ENCODE measurements at places on chromosomes 16 and 17.
A peak's percentile ranks its signal among the peaks of the same experiment; 100 is the strongest.

- no peak for DNase-seq
Observed at GRCh38 chr16:71360378-71360777, 1.9 kb downstream of the CALB2 start.

- no peak for DNase-seq
Observed at GRCh38 chr16:49969091-49970030, 55.7 kb upstream of the CNEP1R1 start.

DNA sequence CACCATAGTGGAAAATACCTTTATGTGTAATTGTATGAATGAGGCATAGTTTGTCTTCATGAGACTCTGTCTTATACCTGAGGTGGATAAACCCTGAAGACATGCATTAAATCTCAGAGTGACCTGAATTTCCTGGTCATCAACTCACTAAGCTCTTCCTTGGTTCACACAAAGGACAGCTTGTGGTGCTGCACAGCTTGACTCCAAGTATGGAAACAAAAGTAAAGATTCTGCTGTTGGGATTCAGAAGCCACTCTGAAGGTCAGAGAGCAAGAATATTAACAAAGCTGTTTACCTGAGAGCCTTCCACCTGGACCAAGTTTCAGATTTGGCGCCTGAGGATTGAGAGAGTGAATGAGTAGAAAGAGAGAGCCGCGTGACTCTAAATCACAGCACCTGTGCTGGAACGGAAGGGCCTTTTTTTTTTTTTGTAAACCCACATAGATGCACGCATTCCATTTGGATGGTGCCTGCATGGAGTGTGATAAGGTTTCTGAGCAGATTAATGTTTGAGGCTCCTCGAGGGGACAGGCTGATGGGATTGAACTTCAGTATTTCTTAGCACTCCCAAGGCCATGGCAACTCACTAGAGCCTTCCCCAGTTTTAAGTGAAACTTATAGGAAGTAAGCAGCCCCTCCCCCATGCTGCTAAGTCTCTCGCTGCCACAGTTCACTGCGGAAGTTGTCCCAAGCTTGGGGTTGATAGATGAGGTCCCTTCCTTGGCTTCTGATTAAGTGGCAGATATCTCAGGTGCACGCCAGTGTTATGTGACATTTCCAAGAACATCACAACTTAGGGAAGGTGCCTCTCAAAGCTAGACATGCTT is 28.7 kb downstream of the CALB2 start:
- DNase-seq = no peak

DNA sequence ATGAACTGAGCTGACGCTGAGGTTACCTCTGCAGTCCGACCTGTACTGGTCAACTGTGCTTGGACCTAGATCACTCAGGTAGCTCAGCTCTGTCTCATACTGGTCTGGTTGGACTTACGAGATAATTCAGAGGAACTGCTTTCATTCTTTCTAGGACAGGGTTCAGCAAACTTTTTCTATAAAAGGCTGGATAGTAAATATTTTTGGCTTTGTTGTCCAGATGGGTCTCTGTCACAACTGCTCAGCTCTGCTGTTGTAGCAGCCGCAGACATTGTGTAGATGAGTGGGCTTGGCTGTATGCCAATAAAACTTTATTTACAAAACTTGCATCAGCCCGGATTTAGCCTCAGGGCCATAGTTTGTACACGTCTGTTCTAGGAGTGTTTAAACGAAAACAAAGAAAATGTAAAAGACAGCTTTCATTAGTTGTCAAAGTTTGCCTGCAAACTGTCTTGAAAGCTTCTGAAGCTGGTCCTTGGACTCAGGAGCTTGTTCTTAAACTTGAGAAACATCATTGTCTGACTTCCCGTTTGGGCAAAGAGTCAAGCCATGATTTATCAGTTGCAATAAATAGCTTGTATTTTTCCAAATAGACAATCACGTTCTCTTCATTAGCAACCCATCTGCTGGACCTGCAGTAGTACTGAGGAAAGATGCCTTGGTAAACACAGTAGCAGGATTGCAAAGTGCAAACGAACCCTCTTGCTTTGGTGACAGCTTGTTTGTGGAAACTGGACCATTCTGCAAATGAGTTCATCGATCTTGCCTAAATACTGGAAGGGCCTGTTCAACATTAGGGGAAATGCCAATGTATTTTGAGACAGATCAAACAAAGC is 253.4 kb downstream of the SNX29 start:
- no peak for DNase-seq

DNA sequence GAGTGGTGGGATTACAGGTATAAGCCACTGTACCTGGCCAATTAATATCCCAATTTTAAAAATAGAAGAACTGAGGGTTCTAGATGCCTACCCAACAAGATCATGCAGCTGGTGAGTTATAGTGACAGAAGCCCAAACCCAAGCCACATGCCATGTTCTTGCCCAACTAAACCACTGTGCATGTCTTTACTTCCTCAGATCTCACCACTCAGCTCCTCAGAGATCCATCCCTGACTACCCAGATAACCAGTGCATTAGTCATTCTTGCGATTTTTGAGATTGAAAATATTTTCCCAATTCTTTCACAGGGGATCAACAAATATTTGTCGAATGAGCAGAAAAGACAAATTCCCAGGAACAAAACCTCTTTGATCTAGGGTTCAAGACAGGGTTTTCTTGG is 303.1 kb downstream of the CBLN1 start:
- no peak for DNase-seq

GRCh38 chr17:57377094-57377493 is 120.8 kb downstream of the MSI2 start:
- DNase-seq = no peak

GRCh38 chr17:81132770-81133723 is 32.3 kb upstream of the PVALEF start:
- DNase-seq = no peak

DNA sequence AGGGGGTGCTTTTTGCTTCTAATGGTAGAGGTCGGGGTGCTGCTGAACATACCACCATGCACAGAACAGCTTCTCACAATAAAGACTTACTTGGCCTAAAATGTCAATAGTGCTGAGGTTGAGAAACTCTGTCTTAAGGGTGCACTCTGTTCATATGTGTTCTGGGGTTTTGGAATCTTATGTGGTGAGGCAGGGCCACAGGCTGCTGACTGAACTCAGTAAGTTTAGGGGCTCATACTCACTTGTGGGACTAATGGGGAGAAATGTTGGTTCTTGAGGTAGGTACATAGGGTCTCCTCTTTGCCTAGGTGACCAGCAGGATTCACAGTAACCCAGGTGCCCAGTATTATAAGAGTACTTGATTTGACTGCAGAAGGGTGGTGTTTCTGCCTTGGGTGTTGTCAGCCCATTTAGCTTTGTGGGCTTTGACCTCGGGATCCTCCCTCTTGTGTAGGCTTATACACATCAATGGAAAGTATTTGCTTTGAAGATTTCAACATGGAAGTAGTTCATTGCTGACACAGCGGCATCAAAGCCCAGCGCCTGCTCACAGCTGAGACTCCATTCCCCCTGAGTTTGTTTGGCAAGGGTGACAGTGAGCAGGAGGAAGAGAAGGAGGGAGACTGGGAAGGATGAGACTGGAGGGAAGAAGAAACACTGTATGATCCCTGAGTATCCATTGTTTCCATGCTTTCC is 17.2 kb downstream of the SLC7A6 start:
- no peak for DNase-seq

DNA sequence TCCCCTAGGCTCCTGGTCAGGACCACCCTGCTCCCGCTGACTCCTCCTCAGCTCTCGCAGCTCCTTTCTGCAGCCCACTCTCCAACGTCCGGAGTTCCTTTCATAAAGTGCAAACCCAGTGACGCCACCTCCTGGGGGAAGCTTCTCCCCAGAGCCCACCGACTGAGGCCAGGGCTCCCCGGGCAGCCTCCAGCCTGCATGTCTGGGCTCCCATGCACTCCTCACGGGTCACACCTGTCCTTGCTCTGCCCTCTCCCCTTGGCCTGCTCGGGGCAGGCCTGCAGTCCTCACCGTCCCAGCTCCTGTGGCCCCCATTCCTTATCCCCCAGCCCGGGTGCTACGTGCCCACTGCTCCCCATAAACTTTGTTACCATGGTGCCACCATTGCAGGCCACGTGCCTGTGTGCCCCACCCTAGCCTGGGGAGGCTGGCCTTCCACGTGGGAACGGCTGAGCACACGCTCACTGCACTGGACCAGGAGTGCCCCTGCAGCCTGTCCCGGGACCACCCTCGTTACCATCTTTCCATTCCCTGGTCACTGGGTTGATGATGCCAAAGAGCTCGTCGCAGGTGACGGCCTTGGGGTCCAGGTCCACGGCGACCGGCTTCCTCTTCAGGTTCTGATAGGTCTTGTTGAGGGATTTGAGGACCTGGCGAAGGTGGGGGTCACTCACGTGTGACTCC is 84.9 kb downstream of the DNAH17 start:
- DNase-seq = no peak

- DNase-seq = no peak
Observed at GRCh38 chr16:66603537-66604375, 748 bp upstream of the CMTM3 start.

DNA sequence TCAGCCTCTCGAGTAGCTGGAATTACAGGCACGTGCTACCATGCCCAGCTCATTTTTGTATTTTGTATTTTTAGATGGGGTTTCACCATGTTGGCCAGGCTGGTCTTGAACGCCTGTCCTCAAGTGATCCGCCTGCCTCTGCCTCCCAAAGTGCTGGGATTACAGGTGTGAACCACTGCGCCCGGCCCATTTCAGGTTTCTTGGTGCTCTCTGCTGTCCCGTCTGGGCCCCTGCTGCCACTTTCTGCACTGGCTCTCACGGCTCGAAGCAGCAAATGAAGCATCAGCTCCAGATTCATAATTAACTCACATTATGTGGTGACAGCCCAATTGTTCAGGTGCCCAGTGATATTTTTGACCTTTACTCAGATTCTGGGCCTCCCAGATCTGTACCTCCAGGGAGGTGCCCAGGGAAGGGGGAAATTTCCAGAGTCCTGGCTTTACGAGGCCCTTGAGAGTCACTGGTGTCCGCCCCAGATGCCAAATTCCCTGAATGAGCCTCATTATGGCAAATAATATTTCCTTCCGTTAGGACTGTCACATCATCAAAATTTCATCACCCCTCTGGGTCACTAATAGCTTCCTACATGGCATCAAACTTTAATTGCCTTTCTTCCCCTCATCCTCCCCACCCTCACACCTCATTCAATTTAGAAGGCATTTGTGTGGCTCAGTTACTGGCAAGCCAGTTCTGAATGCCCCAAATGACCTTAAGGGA is 9.0 kb downstream of the SDK2 start:
- no peak for DNase-seq

DNA sequence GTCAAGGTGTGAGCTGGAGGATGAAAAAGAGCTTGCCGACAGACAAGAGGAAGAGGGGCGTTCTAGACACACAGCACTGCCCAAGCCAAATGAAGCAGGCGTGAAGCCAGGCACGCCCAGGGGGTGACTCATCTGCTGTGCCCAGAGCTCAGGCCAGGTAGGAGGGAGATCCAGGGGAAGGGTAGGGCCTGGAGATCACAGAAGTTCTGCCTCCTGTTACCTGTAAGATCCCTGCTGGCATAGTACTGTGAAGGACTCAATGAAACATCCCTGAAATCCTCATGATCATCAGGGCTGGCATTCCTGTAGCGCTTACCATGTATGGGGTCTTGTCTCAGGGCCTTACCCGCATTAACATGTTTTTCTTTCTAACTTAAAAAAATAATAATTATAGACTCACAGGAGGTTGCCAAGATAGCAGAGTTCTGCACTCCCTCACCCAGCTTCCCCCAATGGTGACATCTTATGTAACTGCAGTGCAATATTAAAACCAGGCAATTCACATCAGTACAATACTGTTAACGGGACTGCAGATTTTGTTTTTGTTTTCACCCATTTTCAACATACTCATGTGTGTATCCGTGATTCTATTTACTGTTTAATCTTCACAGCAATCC is 158.6 kb downstream of the XYLT1 start:
- DNase-seq = peak; percentile 84

- DNase-seq = no peak
Observed at GRCh38 chr16:59566446-59566845, 832.3 kb upstream of the GOT2 start.

DNA sequence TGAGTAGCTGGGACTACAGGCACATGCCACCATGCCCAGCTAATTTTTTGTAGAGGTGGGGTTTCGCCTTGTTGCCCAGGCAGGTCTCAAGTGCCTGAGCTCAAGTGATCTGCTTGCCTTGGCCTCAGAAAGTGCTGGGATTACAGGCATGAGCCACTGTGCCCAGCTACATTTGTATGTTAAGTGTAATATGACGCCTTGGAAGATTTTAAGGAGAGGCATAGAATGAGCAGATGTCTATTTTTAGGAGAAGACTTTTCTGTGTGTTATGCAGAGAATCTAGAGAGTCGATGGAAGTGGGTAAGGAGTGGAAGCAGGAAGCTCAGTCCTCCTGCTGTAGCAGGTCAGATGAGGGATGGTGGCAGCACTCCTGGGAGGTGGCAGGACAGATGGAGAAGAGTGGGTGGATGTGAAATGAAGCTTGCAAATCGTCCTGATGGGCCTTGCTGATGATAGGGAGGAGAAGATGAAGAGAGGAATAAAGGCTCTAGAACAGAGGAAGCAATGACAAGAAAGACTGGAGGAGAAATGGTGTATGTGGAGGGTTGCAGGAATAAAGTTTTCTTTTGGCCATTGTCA is 125.3 kb downstream of the SHISA6 start:
- DNase-seq = no peak

DNA sequence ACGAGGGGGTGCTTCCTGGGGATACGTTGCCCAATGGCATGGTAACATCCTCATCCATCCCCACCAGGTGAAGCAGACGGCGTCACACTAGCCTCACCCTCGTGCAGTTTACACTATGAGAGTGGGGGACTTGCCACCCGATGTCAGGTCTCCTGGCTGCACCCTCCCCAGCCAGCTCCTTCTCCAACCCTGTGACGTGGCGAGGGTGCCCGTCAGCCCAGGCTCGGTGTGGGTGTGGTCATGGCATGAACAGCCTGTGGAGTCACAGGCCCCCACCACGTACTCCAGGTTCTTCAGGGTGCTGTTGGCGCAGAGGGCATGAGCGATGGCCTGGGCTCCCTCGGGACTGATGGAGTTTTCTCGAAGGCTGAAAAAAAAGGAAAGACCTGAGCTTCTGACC is 28.3 kb downstream of the NLRC3 start:
- no peak for DNase-seq

DNA sequence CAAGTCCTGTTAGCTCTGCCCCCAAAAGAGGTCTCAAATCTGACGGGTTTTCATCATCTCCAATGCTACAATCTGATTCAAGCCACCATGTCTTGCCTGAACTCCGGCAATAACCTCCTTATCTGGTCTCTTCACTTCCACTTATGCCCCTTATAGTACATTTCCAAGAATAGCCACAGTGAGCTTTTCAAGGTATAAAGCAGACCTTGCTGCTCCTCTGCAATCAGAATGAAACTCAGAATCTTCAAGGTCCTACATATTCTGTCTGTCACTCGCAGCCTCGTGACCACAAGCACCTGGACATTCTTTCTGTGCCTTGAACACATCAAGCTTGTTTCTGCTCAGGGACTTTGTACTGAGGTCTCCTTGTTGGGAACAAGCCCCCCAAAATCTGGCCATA is 84.7 kb downstream of the YPEL2 start:
- DNase-seq = no peak

- no peak for DNase-seq
Observed at GRCh38 chr17:6488008-6488539, 43.8 kb downstream of the PIMREG start.

- no peak for DNase-seq
Observed at GRCh38 chr17:44502598-44503146, 534 bp downstream of the GPATCH8 start.
